Dermis blood vessel endothelial cell (primary cell): ENCODE measurements at places on chromosomes 5 and 9.

GRCh38 chr9:121362813-121363621 lies 7.0 kb downstream of the STOM start:
- peak; percentile 57 for DNase-seq

- no peak for DNase-seq
These were observed 22.7 kb downstream of the WHRN start for GRCh38 chr9:114482593-114482992.

- peak; percentile 89 for DNase-seq
These were observed 51.0 kb upstream of the MPDZ start for GRCh38 chr9:13330396-13331004.

DNA sequence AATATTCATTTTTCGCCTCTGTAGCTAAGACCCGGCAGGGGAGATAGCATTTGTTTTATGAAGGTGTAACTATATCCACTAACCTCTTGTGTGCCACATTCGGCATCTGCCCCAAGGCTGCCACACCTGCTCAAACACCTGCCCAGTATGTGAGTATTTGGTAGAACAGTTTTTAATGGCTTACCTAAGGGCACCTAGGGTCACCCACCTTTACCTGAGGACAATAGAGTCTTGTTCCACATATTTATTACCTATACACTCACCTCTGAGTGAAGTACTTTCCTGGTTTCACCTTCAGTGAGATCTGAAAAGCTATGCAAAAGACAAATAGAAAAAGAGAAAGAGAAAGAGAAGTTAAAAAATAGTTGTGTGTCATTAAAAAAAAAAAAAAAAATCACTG lies 68.0 kb upstream of the PIP5K1B start:
- DNase-seq, result no peak

DNA sequence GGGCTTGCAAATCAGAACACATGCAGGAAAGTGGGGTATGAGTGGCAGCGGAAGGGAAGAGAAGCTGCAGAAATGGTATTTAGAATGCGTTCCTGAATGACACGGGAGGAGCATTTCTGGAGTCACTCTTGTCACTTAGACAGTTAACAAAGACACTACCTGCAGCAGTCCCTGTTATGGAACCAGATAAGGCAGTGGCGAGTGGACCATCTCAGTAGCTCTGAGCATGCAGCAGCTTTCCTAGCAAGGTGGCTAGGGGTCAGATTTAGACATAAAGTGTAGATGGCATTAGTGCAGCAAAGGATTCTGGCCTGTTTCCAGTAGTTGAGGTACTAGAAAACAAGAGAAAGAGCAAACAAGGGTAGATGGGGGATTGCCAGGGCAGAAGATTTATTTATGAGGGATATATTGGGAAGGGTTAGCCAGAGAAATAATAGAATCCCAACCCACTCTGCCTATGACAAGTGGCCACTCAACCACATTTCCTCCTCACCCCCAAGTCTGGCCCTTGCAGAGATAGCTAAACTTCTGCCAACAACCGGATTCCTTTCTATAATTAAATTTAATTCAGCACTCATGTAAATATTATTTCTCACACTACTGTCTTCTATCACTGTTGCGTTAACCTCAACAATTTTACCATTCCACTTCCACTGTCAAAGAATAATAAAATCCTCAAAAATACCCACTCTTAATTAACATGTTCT lies 201.6 kb downstream of the DCP2 start:
- DNase-seq, result no peak

DNA sequence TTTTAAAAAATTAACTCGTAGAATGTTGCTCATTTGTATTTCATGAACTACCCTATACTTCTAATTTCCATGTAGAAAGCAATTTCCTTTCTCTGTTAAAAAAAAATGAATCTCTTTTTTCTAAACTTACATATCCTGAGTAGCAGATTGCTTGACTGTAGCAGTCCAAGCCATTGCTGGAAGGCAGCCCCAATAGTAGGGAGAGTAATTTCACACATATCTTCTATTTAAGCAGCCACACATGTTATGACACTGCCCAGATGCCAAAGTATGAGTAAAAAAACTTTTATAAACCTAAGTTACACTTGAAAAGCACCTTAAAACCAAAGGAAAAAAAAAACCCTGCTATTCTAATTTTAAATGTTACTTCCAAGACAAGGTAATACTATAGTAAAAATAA lies 69.6 kb downstream of the FBXL17 start:
- no peak for DNase-seq

GRCh38 chr9:35489313-35490154 lies at the start of gene RUSC2:
Gene RUSC2 (plus strand): TSS chr9:35490111. CDS start chr9:35546522, 56,411 bp downstream.
- peak; percentile 93 for DNase-seq

- DNase-seq, result peak; percentile 89
These were observed 180.9 kb downstream of the CD180 start for GRCh38 chr5:67015541-67016191.

GRCh38 chr9:130331573-130331972 lies 66.0 kb downstream of the HMCN2 start:
- no peak for DNase-seq

- DNase-seq, result no peak
These were observed 443.8 kb downstream of the BNC2 start for GRCh38 chr9:16426716-16427115.

DNA sequence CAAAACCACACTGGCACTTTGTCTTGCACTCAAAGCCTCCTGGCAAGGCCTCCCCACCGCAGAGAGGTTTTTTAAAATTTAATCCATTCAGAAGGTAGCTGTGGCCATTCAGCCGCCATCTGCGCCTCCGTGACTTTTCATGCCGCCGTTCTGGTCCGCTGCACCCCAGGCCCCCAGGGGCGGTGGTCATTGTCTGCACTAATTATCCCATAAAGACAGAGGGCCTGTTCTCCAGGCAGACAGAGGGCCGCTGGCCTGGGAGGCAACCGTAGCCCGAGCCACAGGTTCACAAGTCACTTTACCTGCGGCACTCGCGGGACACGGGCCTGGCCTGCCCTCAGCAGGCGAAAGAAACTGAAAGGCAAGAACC lies 49.4 kb downstream of the EXD3 start:
- DNase-seq, result no peak

DNA sequence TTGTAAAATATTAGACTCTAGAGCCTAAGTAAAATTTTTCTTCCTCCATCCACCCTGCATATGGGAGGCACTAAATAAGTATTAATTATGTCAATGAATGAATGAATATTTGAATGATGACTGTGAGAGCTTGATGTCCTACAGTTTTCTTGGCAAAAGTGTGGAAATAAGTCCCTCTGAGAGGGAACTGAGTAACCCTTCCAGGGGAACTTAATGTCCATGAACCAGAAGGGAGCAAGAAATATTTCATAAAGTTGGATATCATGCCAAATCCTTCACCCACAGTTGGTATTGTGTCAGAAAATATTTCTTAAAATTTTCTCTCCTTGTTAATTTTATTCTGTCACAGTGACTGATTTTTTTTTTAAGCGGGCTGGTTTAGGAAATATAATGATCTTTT lies 36.6 kb downstream of the NNT start:
- DNase-seq, result no peak

- peak; percentile 50 for DNase-seq
These were observed 30.9 kb upstream of the SLC46A2 start for GRCh38 chr9:112921549-112921948.

GRCh38 chr5:62395210-62395950 lies 8.3 kb downstream of the DIMT1 start:
- DNase-seq, result no peak

DNA sequence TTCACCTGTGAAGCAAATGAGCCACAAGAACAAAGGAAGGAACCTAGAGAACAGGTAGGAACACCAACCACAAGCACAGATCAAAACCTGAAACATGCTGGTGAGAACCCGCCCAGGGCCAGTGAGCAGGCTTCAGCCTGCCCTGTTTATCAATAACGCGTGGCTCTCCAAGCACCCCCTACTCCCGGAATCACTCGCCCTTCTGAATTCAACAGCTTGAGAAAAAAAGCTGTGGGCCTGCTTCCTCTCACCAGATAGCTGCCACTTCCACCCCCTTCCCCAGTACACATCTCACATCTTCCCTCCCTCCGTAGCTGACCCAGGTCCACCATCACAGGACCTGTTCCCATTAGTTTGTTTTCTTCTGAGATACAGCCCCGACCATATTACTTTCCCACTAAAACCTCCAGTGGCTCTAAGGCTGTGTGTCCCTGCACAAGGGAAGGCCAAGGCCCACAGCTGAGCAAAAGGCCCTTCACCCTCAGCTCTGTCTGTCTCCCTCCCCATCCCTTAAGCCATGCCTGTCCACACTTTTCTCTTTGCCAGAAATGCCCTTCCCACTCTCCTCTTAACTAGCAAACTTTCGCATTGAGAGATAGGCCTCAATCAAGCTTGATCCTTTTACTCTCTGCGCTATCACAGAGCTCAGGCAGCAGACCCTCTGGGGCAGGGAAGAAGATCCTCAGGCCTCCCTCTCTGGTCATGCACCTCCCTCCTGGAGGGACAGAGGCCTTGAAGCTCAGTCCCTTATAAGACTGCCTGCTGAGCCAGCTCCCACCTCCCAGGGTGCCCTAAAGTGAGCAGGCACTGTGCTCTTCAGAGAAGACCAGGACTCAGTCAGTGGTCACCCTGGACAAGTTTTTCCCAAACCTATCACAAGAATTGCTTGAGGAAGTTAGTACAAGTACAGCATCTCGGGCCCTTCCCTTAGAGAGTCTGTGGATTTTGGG lies 30.1 kb downstream of the B4GALT1 start:
- no peak for DNase-seq

DNA sequence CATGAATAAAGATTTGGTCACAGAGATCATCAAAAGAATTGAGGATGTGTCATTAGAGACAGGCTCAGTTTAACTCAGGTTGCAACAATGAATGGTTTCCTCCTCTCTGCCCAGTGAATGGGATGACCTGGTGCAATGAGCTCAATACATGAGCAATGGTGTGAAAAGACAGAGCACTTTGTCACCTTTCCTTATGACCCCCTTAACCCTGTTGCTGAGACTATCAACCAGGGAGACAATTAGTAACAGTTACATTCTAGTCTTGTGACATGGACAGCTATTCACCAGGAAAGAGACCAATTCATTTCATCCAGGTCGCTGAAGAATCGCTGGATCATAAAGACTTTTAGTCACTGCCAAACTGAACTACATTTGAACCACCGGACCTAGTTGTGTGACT lies 19.9 kb upstream of the CDH6 start:
- no peak for DNase-seq

- DNase-seq, result no peak
These were observed 58.3 kb upstream of the SHB start for GRCh38 chr9:38127271-38127839.

- peak; percentile 87 for DNase-seq
These were observed 12.2 kb upstream of the OR13J1 start for GRCh38 chr9:35882263-35882848.

DNA sequence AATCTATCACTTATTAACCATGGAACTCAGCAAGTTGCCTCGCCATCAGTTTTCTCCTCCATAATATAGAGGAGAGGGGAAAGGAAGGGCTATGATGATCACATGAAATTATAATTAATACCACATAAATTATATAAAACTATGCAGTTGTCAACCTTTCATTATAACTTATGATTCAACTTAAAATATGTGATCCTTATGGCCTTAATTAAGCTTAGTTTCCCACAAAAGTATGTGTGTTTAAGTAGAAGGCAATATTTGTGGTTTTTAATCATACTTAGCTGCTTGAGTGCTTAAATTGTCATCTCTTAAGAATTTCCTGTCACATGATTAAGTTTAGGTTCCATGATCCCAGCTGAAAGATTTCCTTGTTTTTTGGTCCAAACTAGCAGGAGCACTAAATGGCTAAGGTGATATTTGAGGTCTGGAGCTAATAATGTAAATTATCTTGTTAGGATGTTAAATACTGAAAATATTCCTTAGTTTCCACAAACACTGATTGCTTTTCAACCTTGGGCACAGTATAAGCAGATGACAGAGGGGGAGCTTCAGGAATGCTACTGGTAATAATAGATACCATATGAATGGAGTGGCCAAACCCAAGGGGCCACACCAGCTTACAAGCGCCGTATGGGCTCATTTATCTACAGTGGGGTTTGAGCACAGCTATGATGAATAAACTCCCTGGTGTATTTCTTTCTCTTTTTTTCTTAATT lies 26.4 kb upstream of the F2R start:
- peak; percentile 85 for DNase-seq

DNA sequence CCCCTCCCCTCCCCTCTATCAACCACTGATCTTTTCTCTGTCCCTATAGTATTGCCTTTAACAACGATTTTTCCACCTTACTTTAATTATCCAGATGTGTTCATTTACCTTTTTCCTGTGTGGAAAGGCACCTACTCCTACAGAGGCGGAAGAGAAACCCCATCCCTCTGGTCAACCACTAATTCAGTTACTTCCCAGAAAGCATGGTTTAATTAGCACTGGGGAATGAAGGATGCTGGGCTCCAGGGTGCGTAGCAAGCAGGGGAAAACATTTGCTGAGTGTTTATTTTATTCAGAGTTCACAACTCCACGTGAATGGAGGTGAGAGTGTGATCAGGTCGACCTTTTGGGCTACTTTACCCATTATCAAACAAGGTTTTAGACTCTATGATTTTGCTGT lies 16.7 kb upstream of the EGFLAM start:
- no peak for DNase-seq

DNA sequence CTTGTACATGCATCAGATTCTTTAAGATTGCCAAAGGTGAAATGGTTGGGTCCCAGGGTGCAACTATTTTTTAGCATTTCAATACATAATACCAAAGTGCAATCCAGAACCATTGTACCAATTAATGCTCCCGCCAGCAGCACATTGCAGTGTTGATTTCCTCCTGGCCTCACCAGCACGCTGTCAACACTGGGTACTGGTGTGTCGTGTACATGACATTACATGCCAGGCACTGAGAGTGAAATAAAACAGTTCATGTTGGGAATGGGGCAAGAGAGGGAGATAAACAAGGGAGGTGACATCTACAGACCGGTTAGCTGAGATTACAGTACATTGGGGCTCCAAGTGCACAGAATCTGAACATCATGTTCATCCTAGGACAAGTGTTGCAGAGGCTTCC lies 37.8 kb downstream of the HMGCS1 start:
- no peak for DNase-seq

DNA sequence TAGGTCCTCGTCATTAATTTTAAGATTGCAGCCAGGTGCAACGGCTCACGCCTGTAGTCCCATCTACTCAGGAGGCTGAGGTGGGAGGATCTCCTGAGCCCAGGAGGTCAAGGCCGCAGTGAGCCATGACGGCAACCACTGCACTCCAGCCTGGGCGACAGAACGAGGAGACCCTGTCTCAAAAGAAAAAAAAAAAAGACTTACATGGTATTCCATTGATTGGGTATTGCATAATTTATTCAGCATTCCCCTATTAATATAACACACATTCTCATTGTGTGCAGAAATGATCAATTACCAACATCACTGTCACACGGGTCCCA lies 62.9 kb downstream of the DUSP1 start:
- no peak for DNase-seq

GRCh38 chr5:136130581-136130980 lies 2.1 kb upstream of the SMAD5 start:
- DNase-seq, result no peak
